ENCODE measurements at places on chromosomes 13 and 19.

GRCh38 chr19:9818175-9818733 is 625 bp downstream of the FBXL12 start:
- no peak for DNase-seq

GRCh38 chr19:57667228-57667627 is 1.5 kb upstream of the ZSCAN4 start:
- no peak for DNase-seq

GRCh38 chr19:55086730-55087541 is 11.3 kb downstream of the EPS8L1 start:
- peak; percentile 79 for DNase-seq

- DNase-seq = no peak
These were observed 157.6 kb upstream of the OBI1 start for GRCh38 chr13:78816592-78816991.

GRCh38 chr19:50943074-50943828 is 9.6 kb downstream of the KLK5 start:
- DNase-seq = no peak

DNA sequence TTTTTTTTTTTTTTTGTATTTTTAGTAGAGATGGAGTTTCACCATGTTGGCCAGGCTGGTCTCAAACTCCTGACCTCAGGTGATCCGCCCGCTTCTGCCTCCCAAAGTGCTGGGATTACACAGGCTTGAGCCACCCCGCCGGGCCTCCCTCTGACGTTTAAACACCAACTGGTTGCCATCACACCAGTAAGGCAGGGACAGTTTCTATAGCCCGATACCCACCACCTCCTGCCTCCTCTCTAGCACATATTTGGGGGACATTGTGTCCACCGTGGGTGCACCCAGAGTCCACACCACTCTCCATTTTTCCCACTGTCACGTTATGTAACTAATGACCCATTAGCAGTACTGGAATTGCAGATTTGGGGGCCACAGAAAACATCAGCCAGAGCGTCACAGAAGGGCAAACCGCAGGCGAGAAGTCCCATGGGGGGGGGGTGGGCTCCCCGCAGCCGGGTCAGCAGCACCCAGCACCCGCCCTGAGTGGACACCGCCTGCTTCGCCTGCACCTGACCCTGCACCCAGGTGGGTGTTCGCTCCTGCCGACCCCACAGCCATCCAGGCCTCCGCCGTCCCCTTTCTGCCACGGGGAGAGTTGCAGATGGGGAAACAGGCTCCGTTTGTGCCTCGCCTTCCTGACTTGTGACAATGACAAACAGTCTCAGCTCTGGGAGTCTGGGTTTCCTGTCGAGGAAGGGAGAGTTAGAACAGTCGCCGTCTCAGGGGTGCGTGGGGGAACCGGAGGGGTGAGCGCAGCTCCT is 3.6 kb downstream of the ONECUT3 start:
- no peak for DNase-seq

GRCh38 chr13:36839281-36839680 is 20.3 kb downstream of the RFXAP start:
- no peak for DNase-seq

DNA sequence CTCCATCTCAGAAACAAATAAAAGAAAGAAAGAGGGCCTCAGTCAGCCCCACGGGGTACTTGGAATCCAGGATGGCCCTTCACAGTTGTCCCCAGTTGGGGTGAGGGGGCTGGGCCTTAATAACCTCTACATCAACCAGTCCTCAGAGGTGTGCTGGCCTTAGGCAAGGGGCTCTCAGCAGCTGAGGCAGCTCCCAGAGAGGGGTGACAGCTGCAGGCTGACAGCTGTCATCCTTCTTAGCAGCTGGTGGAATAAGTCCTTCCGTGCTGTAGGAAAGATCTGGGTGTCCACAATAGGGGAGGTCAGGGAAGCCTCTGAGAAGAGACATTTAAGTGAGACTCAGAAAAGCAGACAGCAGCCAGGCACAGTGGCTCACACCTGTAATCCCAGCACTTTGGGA is 7.4 kb downstream of the BCAM start:
- no peak for DNase-seq

DNA sequence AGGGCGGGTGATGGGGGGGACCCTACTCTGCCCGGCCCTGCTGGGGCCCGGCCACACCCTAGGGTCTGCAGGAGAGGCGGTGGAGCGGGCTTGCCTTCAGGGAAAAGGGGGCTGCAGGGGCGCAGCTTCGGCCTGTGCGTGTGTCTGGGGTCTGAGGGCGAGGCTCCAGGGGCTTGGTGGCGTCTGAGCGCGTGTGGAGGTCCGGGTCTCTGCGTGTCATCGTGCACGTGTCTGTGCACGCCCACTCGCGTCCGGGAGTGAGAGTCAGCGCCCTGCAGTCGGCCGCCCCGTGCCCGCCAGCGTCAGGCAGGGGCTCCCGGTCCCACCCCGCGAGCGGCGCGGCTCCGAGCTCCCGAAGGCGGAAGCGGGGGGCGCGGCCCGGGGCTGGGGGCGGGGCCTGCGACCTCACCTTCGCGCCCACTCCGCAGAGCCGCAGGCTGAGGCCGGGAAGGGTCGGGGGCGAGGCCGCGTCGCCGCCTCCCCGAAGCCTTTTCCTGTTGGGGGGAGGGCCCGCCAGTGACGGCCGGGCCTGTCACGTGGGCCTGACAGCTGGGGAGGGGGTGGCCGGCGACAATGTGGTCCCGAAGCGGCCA is at the start of gene ARHGAP45:
ARHGAP45 (plus strand) TSS at position 420 of the 593 bp plus-strand sequence. CDS start 239 bp downstream, outside the sequence.
- DNase-seq = no peak

DNA sequence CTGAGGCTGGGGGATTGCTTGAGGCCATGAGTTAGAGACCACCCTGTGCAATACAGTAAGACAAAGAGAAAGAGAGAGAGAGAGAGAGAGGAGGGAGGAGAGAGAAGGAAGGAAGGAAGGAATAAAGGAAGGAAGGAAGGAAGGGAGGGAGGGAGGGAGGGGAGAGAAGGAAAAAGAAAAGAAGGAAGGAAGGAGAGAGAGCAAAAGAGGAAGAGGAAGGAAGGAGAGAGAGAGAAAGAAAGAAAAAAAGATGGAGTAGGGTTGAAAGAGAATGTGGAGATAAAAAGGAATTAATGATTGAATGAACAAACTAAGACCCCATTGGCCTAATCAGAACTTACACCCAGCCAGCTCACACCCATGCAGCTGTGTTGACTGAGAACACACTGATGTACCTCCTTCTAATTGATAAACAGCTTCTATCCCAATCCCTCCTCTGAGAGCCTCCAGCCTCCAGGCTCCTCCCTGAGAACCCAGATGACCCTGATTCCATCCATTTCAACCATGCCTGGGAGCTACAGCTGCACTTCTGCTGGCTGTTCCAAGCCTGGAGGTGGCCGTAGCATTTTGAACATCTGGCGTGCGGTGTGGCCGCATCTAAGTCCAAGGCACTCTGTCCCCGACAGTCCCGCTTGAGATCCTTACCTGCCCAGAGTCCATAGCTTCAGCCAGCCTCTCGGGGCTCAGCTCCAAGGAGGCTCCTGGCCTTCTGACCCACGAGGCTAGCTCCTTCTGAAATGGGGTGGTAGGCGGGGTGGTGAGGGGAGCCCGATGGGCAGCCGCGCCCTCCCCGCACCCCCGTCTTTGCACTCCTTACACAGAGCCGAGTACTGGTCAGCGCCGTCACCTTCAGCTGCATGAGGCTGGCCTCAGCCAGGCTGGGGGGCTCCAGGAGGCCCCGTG is 1.1 kb downstream of the PRODH2 start:
- no peak for DNase-seq

- DNase-seq = no peak
These were observed 6.6 kb downstream of the EPS8L1 start for GRCh38 chr19:55082020-55082851.

DNA sequence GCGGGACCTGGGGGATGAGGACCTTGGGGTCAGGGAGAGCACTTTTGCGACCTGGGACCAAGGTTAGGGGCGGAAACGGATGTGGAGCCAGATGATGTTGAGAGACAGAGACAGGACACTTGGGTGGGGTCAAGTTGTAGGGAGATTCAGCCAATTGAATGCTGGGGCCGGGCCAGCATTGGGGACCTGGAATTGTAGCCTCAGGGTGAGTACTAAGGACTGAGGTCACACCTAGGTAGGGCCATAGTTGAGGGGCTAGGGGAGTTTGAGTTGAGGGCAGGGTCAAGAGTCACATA is 1.2 kb downstream of the ALKBH7 start:
- no peak for DNase-seq

DNA sequence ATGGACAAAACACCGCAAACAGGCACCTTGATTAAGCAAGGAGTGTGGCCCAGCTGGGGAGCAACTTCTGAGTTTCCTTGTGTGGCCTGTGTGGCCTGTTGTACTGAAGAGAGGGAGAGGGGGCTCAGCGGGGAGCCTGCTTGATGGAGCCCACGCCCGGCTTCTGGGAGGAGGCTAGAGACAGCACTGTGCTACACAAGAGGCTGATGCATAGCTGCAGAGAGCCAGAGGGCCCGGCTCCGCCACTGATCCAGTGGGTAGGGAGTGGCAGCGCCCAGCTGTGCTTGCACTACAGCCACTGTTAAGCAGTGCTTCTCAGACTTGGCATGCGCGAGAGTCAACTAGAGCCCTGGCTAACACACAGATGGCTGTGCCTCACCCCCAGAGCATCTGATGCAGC is 19.0 kb downstream of the LYL1 start:
- DNase-seq = no peak

- no peak for DNase-seq
These were observed 1.7 kb upstream of the SHISA2 start for GRCh38 chr13:26053418-26053980.

DNA sequence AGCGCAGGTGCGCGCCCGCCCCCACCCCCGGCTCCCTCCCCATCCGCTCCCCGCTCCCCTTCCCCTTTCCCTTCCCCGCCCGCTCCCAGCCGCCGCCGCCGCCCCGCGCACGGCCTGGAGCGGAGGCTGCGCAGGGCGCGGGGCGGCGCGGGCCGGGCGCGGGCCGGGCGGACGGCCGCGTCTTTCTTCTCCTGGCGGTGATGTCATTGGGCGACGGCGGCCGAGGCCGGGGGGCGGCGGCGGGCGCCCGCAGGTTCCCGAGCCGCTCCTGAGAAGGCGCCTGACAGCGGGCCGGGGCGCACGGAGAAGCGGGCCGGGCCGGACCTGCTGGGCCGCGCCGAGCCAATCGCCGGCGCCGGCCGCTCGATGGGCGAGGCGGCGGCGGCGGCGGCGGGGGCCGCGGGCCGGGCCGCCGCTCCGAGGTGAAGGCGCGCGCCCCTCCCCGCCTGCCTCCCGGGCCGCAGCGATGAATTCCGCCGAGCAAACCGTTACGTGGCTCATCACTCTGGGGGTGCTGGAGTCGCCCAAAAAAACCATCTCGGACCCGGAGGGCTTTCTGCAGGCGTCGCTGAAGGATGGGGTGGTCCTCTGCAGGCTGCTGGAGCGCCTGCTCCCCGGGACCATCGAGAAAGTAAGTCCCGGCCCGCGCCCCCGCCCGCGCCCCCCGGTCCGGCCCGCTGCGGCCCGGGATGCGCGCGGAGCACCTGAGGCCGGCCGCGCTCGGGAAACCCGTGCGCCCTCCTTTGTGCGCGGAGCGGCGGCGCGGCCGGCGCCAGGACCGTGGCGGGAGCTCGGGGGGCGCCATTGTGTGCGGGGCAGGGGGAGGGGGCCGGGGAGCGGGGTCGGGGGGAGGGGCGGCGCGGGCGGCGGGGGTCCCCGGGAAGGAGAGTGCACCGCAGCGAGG is at the start of gene ARHGEF7:
ARHGEF7 (plus strand) TSS at position 250 of the 904 bp plus-strand sequence; CDS start at position 467, 217 bp downstream.
- DNase-seq = peak; percentile 37

DNA sequence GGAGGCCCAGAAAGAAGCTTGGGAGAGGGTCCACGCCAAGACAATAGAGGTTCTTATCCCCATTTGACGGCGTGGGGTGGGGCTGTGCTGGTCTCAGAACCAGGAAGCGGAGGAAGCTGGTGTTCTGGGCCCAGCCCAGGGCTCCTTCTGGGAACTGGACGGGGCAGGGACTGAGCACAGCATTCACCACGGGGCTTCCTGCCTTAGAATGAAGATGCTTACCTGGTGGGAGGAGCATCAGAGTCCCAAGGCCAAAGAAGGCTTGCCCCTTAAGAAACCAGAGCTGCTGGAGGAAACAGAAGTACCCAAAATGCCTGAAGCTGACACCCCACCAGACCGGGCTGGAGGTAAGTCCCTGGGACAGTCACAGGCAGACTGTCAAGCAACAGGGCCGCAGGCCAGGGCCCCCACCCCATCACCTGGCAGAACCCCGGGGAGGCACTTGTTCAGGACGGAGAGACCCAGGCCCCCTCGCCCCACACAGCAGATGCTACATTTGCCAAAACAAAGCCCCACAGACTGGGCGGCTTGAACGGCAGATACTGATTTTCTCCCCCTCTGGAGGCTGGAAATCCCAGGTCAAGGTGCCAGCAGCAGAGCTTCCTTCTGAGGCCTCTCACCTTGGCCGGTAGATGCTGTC is 17.8 kb upstream of the IGLON5 start:
- DNase-seq = no peak

DNA sequence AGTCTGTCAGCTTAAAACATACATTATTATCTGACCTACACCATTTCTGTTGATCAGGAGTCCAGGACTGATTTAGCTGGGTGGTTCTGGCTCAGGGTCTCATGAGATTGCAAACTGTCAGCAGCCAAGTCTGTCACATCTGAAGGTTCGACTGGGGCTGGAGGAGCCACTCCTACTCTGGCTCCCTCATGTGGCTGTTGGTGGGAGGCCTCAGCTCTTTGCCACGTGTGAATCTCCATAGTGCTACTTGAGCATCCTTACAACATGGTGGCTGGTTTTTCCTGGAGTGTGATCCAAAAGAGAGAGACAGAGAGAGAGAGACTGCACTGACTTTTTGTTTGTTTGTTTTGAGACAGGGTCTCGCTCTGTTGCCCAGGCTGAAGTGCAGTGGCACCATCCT is 63.6 kb upstream of the NFIC start:
- DNase-seq = no peak

DNA sequence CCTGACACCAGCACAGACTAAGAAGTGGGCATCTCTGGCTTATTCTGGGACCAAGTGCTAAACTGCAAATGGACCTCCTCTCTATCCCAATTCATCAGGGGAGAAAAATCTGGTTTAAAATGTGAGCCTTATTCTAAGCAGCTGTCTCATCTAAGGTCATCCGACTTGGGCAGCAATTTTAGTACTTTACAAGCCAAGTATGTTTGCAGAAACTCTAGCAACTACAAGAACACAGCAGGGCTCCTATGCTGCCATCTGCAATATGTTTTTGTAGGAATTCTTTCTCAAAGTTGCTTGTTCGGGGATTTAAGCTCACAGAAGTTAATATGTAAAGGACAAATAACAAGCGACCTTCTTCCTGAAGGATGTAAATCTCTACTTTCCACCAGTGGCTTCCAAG is 113.1 kb downstream of the FOXO1 start:
- no peak for DNase-seq

GRCh38 chr13:28000567-28000966 is 12.1 kb upstream of the URAD start:
- DNase-seq = no peak

DNA sequence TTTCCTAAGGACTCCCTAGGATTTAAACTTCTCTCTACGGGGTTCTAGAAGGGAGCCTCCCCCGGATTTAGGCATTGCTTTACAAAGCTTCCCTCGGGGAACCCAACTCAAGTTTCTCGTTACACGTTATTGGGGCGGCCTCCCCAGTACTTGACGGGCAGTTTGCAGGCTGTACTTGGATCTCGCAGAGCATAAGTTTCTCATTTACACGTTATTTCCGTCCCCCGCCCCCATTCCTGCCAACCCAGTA is 584 bp downstream of the SMG9 start:
- DNase-seq = no peak
